T-cell (primary cell): ENCODE measurements at places on chromosomes 5 and 9.

- DNase-seq, result no peak
Observed at GRCh38 chr5:59568161-59568560, 325.4 kb downstream of the PDE4D start.

GRCh38 chr5:141558150-141558549 is 60.6 kb downstream of the DIAPH1 start:
- no peak for DNase-seq

- no peak for DNase-seq
Observed at GRCh38 chr5:179307013-179307800, 38.1 kb downstream of the ADAMTS2 start.

DNA sequence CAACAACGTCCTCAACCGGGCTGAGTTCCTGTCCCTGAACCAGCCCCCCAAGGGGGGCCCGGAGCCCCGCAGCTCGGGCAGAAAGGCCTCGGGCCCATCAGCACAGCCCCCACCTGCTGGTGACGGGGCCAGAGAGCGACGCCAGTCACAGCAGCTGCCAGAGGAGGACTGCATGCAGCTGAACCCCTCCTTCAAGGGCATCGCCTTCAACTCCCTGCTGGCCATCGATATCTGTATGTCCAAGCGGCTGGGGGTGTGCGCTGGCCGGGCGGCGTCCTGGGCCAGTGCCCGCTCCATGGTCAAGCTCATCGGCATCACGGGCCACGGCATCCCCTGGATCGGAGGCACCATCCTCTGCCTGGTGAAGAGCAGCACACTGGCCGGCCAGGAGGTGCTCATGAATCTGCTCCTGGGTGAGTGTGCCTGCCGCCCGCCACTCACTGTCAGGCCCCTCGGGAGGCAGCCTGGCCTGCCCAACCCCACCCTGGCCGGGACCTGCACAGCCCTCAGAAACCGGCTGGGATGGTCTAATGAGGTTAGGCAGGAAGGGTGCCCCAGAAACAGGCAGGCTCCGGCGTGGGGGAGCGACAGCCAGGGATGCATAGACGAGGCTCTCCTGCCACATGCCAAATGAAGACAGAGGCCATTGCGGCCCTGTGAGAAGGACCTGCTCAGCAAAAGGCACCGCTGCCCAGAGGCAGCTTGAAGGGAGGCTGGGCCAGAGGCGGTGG is 678 bp downstream of the PLPP7 start:
- DNase-seq, result no peak

DNA sequence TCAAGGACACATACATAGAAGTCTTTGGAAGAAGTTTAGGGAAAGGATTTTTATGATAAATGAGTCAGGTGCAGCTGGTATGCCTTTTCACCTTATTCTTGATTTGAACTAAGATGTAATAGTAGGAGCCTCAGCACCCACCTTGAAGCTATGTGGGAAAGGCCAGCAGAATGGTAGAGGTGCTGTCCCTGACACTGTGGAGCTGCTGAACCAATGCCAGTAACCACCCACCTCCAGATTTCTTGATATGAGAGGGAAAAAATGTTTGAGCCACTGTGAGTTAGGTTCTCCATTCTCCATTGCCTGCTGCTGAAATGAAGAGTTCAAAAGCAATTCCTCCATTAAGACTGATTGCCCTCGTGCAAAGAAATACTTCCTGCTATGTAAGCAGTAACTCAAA is 12.2 kb upstream of the HMGCR start:
- no peak for DNase-seq

DNA sequence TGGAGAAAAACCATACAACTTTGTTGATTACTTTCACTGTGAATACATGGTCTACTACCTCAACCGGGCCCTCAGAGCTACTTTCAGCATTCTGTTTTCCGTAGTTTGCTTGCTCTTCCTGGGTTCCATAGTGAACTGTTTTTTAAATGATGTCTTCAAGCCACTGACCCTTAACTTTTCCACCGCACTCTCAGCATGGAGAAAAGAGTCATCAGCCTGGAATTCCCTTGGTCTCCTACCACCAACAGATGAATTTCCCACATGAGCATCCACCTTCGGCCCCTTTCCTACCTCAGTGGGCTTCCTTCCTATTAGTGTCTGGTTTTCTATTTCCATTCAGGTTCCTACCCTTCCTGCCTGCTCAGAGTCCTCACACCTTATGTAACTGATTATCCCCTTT is 135.9 kb upstream of the ADAMTSL1 start:
- DNase-seq, result no peak

GRCh38 chr5:31860726-31861433 is 221.9 kb downstream of the PDZD2 start:
- DNase-seq, result no peak

GRCh38 chr9:26800322-26800721 is 92.3 kb downstream of the CAAP1 start:
- no peak for DNase-seq

- no peak for DNase-seq
Observed at GRCh38 chr5:103461243-103461642, 101.3 kb downstream of the NUDT12 start.

- no peak for DNase-seq
Observed at GRCh38 chr5:135069016-135069770, 35.2 kb upstream of the PITX1 start.

- DNase-seq, result no peak
Observed at GRCh38 chr9:18973348-18973747, 59.7 kb downstream of the SAXO1 start.

DNA sequence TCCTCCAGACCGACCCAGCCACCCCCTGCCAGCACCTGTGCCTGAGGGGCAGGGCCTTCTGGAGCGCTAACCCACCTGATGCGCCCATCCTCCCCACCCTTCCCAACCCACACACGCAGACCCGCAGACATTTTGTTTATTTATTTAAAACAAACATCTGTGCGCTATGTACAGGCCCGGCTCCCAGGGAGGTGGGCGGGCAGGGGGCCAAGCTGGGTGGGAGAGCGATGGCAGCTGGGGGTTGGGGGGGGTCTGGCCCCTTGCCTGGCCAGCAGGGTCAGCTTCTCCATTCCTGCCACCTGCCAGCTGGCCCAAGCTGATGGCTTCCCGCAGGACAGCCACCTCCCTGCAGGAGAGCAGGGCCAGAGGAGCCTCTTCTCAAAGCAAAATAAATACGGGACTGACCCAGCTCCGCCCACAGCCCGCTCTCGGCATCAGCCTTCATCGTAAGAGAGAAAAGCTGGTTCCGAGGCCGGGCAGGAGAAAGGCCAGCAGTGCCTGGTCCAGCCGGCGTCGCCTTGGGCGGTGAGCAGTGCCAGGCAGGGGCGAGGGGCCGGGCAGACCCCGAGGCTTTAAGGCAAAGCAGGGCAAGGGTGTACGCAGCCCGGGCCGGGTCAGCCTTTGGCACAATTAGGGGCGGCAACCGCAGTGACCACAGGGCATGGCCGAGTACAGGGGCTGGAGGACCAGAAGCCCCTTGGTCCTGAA is 10.9 kb upstream of the CLIC3 start:
- no peak for DNase-seq

GRCh38 chr9:98983295-98984268 is 39.9 kb downstream of the COL15A1 start:
- DNase-seq, result no peak

GRCh38 chr5:151094030-151094851 is 13.4 kb upstream of the TNIP1 start:
- DNase-seq, result no peak

DNA sequence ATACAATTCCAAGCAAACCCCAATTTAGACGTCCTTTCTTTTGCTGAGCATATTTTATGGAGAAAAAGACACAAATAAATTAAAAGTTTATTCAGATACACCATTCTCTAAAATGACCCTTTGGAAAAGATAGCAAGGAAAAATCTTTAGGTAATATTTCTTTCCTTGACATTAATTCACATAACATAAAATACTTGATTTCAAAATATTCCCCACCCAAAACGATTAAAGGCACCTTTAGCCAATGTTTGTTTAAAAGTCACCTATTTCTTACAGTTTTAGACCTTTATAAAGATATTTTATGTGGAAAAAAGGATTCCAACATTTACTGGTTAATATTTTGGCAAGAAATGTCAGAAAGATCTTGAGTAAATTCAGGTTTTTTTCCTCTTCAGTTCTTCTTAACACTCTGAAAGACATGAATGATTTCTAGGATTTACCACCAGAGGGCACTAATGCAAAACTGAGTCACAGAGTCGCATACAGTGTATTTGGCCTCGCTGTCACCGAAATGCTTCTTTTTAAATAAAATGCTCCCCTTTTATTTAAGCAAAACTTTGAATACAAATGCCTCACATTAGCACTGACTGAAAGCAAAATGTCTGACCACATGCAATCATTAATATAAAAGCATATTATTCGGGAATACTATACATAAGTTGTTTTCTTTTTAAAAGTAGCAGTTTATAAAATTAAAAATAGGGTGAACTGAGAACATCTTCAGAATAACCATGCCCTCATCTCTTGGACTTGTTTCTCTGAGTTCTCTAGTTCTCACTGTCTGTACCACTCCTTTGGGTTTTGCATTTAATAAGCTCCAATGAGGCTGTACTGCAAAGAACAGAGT is 122.5 kb downstream of the SLC1A3 start:
- no peak for DNase-seq

DNA sequence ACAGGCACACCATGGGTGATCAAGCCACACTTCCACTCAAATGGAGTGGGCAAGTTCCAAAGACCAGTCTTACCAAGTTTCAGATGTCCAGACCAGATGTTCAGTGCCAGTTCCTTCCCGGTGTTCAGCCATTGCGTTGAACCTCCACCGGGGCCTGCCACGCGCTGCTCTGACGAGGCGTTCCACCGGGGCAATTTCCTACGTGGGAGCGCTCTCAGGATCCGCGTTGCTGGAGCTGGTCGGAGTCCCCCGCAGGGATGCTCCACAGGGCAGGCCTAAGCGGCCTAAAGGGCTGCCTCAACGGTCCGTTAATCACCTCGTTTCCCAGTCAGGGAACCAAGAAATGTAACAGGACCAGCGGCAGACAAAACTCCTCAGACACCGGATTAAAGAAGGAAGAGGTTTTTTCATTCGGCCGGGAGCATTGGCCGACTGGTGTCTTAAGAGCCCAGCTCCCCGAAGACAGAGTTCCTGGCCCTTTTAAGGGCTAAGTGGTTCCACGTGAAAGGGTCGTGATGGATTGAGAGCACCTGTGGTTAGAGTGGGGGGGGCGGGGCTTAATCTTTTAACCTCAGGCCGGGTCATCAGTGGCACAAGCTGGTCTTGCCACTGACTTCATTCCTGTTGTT is 35.7 kb upstream of the PPP1R26 start:
- DNase-seq, result no peak
